Natural killer cell treated with Interleukin-12 subunit alpha and Interleukin-12 subunit beta and Interleukin-15 and Interleukin-18, amount 100 ng/mL, for 72 hours (primary cell): ENCODE measurements at places on chromosomes 3 and 15.

- no peak for DNase-seq
Observed at GRCh38 chr3:17799312-17799711, 56.9 kb upstream of the TBC1D5 start.

- no peak for DNase-seq
Observed at GRCh38 chr3:136277115-136277514, 27.0 kb downstream of the PCCB start.

GRCh38 chr3:121661376-121661775 lies 673 bp upstream of the HCLS1 start:
- no peak for DNase-seq

- DNase-seq: no peak
Observed at GRCh38 chr3:130968221-130968620, 58.4 kb downstream of the ASTE1 start.
